ENCODE measurements at places on chromosomes 5 and 9.

GRCh38 chr9:136795000-136795348, 1.2 kb upstream of the CCDC183 start:
- DNase-seq = no peak

DNA sequence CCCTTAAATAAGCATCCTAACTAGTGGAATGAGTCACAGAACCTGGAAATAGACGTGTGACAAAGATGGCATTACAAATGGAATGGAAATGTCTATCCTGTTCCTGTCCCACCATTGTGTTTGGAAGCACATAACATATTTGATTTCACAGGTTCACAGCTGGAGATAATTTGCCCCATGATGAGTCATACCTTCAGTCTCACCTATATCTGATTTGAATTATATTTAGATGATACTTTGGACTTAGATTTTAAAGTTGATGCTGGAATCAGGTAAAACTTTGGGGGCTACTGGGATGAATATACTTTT, 92.5 kb downstream of the CEMIP2 start:
- no peak for DNase-seq

- no peak for DNase-seq
Observed at GRCh38 chr5:113989913-113990305, 372.0 kb upstream of the KCNN2 start.

DNA sequence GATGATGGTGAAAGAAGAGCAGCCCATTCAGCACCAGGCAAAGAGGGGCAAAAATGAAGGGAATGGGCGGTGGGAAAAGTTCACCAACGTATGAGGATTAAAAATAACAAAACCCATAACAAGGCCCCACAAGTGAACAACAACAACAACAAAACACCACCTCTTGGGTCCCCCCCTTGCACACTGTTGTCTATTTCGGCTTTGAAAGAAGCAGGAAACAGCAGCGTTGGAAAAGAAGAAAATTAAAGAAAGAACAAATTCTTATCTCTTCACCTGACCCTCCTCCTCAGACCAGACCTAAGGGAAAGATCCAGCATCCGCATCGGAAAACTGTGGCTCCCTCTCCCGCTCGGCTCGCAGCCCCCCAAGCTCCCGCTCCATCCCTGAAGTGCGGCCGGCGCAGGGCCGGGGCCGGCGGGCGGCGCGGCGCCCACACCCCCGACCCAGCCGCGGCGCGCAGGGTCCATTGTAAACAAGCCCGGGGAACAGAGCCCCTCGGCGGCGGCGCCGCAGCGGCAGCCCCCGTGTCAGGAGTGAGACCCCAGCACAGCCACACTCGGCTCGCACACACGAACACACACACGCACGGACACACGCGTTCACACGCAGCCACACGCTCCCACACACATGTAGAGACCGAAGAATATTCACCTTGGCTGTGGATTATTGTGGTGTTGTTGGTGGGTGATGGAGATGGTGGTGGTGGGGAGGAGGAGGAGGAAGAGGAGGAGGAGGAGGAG, 535 bp downstream of the RFX3 start:
- no peak for DNase-seq

GRCh38 chr5:99878830-99879229, 656.3 kb upstream of the FAM174A start:
- DNase-seq = no peak

GRCh38 chr9:101468116-101468515, 32.5 kb upstream of the ALDOB start:
- no peak for DNase-seq

- DNase-seq = peak; percentile 38
Observed at GRCh38 chr9:37464426-37465248, 613 bp downstream of the ZBTB5 start.

DNA sequence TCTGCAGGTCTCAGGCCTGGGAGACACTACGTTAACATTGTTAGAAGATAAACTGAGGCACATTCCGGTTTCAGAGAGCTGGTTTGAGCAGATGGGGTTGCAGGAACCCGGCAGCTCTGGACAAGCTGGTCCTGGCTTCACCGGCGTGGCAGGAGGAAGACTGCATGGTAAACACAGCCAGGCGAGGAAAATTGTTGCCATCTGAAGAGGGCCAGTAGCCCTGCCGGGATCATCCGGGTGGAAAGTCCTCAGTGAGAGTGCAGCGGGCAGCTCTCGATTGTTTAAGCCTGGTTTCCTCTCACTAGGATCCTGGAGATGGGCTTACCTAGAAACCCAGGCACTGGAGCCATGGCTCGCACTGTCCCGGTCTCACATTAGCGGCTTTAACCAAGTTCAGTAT, 226.9 kb downstream of the IRX2 start:
- DNase-seq = no peak

GRCh38 chr5:93608855-93609254, 25.8 kb downstream of the NR2F1 start:
- no peak for DNase-seq

DNA sequence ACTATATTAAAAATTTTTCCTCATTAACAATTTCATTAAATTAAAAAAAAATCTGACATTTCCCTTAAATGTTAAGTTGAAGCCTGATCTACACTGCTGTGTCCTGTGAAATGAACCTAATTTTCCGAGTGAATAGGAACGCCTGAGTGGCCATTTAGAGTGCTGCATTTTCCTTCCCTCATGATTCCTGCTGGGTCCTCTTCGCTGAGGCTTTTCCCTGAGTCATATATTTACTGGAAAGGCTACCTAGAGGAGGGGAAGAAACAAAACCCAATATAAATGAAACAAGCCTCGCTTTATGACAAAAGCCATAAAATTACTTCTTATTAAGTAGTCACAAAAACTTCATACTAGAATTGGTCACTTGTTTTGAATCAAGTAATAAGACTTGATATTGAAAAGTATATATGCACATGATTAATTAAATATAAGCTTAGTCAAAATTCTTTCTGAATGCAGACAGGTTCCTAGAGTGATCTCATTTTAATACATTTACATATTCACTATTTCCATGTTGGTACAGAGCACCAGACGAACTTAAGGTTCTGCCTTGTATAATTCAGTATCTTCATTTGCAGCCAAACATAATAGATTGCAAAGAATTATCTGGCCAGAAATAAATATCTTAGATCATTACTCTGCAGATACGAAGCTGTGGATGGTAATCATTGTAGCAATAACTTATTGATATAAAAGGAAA, 6.3 kb upstream of the ISCA1 start:
- DNase-seq = no peak

DNA sequence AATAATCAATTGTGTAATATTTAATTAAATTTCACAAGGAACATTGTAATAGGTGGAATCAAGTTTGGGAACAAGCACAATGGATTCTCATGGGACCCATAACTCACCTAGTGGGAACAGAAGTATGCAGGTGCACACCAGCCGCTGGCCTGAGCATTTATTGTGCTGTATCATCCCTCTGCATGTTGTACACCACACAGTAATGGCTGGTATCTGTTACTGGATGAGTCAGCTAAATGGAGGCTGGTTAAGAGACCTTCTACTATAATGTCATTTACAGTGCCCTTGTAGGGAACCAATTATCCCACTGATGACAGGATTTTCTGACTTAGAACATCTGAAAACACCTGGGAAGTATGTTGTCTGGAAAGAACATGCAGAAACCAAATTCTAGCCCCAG, 3.2 kb upstream of the MAP3K1 start:
- DNase-seq = no peak

GRCh38 chr9:94847486-94847885, 121.0 kb downstream of the AOPEP start:
- DNase-seq = no peak

DNA sequence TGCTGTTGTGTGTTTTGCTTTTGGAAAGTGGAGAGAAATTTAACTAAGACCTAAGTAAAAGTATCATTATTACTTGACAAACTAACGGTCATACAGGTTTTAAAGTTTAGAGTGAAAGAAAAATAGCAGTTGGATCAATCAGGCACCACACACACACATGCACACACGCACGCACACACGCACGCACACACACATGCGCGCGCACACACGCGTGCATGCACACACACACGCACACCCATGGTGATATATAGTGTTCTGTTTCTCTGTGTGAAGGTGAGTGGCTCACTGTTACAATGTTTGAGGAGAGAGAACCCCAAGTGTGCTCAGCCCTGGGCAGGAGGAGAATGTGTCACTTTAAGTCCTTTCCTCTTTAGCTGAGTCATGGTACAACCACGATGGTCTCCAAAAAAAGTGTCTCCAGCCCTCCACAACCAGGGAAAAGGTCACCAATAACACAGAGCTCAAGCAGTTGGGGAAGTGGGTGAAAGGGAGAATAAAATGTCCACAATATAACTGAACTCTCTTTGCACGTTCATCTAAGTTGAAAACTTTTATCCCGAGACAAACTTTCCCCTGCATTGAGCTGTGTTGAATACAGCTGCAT, 3.2 kb downstream of the ZNF366 start:
- no peak for DNase-seq

DNA sequence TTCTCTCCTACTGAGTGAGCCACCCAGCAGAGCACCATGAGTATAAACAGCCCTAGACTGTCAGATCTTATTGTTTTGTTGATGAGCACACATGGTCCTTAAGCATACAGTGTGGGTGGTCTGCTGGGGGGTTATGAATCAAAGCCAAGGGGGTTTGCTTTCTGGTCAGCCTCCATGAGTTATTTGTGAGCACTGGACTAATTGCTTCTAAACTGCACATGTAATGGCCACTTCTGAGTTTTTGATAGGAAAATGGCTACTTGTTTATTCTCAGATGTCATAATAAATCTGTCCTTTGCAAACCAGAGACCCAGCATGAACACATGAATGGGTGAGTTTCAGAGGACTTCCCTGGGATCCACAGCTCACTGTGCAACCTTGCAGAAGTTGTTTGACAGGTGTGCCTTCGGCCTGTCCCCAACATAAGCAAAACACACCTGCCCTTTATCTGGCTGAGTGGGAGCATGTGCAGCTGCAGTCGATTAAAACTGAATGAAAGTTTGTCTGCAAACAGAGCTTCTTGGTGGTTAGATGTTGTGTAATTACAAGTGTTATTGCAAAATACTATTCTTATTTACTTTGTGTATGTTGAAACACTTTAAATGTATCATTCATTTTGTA, 35.9 kb downstream of the MAMDC2 start:
- DNase-seq = no peak

DNA sequence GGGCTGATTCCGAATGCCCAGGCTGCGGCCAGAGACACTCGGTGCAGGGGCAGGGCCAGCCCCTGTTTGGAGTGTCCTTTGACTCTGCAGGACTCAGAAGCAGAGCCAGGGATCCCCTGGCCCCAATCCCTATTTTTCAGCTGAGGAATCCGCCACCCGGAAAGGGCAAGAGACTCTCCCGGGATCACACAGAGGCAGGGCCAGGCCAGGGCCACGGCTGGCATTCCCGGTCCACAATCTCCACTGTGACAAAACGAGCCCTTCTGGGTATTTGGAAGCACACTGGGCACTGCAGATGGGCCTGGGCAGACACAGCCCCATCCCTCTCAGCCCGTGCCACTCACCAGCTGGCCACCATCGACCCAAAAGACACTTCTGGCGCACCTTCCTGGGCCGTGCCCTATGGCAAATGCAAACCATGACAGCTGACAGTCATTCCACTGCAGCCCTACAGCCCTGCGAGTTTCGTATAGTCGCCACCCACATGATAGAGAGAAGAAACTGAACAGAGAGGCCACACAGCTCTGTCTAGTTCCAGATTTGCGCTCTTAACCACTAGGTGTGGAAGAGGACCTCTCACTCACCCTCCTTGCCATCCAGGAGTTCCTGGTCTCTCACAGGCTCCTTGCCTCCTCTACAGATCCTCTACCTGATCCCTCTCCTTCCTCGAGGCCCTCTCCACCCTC, 13.3 kb downstream of the NR5A1 start:
- DNase-seq = no peak

DNA sequence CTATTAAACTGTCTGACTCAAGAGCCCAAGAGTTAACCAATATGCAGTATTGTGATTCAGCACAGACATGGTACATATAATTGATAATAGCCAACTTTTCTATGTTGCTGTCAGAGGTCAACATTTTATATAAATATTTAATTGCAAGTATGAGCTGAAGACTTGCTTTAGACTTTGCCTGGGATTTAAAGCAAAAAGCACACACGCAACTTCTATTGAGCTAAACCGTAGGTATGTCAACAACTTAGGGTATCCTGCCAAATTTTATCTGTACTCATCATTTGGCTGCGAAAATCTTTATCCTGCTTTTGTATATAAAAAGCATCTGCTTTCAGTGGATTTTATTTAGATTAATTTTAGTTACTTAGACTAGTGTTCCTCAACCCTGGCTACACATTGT, 27.4 kb downstream of the UHRF2 start:
- DNase-seq = no peak

DNA sequence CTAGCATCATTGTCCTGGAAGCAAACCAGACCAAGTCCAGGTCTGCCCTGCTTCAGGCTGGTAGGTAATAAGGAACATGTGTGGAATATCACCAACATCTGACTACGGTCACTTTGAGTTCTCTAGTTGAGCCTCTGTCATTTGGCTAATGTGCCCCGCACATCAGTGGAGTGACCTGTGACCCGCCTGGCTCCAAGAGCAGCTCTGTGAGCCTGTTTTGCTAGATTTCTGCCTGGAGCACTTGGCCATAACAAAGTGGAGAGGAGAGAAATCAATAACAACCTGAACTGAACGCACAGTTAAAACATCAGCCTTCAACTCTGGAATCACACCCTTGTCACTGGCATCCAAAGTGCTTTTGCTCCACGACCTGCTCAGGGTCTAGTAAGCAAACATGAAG, 115.7 kb downstream of the PPP2R2B start:
- DNase-seq = no peak

DNA sequence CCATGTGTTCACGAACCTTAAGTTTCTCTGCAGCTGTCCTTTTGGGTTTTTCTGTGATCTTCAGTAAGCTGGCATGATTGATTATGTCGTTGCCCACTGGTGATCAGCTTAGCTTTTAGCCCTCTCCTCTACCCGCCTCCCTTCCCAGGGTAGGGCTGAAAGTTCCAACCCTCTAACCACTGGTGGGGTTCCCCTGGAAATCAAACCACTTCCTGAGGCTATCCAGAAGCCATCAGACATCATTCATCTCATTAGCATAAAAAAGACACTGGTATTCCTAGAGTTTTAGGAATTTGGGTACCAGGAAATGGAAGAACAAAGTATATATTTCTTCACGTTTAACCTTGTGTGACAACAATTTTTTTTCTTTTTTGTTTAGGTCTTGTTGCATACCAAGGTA, 29.8 kb downstream of the SPIN1 start:
- DNase-seq = no peak

DNA sequence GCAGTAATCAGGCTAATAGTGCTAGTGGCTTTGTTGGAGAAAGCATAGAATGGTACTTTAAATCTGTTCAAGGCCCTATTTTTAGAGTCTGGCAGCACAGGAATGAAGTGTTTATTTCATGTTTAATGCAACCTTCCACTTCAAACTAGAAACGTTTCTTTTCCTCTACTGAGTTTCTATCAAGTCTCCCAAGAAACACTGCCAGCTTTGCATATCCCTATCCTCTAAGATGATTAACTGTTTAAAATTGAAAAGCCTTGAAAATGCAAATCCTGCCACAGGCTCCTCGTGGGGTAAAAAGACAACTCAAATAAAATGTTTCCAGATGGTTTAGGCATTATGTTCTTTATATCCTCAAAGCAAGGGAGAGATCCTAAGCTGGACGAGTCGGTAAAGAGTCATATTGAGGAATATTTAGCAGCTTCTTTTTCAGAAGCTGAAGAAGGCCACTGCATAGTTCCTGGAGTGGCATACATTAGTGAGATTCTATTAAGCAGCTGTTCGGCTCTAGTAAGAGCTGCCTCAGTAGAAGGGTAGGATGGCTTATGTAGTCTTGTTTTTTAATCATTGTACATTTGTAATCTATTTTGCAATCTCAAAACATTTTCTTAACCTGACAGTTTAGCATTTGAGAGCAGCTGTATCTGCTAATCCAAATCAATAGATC, 251.2 kb downstream of the CHSY3 start:
- DNase-seq = no peak
